Activated CD8-positive, alpha-beta T cell treated with anti-CD3 and anti-CD28 coated beads, Interleukin-2, amount 10 ng/mL, durations not matched to agents 7 days and 5 days (primary cell): ENCODE measurements at places on chromosomes 7 and 10.

DNA sequence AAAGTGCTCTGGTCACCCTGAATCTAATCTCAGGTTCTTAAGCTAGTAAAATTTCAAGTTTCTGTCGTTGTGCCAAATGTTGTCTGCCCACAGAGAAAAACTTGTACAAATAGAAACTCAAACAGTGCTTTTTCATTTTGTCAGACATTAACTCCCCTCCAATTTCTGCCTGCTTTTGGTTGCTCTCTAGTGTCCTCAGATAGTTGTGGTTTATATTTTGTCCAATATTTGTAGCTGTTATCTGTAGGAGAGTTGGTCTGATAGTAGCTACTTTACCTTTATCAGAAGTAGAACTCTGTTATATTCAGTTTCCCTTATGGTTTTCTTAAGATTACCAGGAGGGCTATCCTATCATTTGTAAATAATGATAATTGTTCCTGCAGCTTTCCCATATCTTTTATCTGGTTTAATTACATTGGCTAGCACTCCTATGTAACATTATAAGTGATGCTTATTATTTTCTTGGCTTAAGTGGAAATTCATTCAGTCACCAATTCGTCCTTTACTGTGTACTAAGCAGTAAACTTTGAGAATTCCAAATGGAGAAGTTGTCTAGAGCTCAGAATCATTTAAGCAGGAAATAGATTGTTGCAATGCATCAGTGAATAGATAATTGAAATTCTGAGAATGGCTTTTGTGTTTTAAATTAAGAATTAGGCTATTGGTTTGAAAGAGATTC lies 91.0 kb downstream of the ANKIB1 start:
- DNase-seq = no peak

DNA sequence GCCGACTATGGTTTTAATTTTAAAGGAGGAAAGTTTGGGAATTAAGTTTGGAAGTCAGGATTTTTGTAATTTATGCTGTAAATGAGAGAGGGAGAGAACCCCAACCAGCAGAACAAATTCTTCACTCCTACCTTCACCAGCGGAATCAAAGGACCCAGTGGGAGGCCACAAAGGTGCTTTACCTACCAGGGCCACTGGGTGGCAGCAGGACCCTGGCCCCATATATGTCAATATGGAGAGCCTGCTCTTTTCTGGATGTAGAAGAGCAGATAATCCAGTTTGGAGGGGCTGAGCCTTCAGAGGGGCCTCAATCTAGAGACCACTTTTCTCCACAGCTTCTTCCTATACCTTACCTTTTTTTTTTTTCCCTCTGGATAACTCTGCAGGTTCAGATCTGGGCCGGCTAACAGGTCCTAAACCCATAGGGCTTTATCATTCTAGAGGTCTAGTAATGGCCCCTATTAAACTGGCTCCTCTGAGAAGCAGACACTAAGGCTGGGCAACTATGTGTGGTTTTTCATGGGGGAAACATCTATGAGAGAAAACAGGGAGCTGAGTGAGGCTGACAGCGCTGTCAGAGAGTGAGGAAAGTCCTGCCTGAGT lies 8.5 kb upstream of the SCD start:
- peak; percentile 88 for DNase-seq

- DNase-seq = no peak
These were observed 2.3 kb downstream of the ICA1 start for GRCh38 chr7:8259586-8260222.

DNA sequence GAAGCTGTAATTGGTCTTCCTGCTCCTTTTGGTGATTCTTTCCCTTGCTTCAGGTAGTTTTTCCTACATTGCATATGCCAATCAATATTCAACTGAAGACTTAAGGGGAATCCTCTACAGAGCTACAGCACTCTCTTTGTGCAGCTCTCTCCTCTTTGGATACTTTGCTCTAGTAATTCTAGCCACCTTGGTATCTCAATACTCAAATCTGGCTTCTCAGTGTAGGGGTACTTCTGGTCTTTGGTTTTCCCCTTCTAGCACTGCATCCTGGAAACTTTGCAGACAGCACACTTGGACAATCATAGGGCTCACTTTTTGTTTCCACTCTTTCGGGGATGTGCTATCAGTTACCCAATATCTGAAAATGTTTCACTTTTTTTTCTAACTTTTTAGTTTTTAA lies 9.9 kb downstream of the PHTF2 start:
- DNase-seq = no peak

DNA sequence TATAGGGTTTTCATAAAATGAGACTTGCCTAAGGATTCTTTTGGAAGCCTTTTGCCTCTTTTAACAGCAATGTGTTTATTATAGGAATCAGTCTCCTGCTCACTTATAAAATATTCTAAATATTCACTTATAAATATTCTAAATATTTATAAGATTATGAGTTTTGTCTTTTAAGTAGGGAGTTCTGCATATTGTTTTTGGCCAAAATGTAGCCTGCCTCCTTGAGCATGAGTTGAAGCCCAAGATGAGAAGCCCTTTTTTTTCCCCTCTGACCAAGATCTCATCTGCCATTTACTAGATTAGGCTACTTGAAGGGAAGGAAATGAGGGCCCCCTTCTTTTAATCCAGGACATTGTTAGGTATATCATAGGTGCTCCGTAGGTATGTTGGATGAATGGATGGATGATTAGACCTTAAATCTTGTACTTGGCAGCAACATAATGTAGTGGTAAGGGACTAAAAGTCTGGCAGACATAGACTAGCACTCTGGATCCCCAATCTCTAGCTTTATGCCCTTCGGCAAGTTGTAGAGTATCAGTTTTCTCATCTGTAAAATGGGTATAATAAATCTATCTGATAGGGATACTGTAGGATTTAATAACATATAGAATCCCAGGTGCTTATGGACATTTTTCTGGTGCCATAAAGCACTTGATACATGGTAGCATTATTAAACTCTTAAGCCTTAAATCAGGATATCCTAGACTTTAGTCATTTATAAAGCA lies 59.1 kb downstream of the ARID5B start:
- no peak for DNase-seq

- DNase-seq = no peak
These were observed 101.9 kb downstream of the COL28A1 start for GRCh38 chr7:7433811-7434210.

DNA sequence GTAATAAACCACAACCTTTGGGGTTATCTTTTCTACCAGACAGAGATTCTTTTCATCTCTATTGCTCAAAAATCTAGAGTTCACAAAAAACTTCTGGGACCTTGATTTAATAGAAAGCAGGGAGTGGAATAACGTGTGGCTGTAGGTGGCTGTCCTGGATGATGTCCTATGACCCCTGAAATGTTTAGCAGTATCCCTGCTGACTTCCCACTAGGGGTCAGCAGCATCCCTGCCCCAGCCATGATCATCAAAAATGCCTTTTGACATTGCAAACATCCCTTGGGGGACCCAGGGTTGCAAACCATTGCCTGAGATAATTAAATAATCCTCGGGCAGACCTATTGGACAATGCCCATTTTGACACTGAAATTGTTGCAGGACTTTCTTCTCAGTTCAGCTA lies 177.1 kb downstream of the USP6NL start:
- no peak for DNase-seq

DNA sequence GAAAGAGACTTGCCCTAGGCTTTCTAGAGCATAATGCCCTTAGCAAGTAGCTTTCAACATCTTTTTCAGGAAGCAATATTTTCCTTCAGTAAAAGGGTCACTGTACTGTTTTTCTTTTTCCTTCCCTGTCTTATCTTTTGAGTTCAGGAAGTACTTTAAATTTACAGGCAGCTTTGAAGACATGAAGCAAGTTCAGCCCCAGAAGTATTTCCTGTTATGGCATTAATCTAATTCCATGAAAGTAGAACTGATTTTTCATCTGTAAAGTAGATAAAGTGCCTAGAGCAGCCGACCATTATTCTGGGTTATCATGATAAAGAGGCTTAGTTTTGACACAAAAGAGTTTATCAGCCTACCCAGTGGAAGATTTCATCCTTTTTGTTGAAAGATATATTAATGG lies 288.2 kb downstream of the ADK start:
- DNase-seq = no peak

DNA sequence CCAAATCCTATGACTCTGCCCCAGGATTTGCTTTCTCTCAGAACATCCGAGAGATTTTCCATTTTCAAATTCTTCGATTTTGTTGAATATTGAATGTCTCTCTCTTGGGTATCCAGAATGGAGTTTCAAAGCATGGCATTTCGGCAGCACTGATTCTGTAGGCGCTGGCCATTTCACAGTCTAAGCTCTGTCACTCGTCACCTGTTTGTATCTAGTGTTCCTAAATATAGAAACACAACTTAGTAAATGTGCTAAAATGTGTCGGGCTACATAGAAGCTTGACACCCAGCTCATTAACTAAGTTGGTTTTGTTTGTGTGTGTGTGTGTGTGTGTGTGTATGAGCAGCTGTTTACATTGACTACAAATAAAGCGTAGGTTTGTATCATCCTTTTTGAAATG lies 173.5 kb upstream of the FZD1 start:
- DNase-seq = no peak
